ENCODE measurements at places on chromosomes 2 and 18.

DNA sequence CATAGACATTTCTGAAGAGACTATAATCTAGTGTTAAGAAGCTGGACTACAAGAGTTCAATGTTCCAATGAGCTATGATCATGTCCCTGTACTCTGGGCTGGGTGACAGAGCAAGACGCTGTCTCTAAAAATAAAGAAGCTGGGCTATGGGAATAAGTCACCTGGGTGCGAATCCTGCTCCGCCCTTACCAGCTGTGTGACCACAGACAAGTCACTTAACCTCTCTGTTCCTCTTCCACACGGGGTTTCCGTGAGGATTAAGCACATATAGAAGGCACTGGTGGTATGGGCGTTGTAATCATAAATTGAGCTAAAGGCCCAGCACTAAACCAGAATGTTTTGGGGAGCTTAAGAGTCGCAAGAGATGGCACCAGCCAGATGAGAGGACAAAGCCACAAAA, 178.5 kb downstream of the HAUS1 start:
- DNase-seq = no peak

DNA sequence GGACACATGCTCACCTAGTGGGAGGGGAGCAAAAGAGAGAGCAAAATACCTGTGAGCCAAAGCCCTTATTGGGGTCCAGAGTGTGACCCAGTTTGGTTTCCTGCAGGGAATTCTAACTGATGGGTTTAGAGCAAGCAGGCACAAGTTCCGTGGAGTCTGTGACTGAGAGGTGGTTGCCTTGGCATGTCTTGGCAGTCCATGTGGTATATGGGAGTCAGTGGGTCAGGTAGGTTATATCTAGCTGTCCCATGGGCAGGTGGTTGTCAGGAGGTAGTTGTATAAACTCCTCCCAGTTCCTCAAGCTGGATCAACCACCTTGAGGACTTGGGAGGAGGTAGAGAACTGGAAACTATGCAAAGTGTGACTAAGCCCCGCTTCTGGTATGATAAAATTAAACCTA, 452.8 kb upstream of the VWC2L start:
- no peak for DNase-seq

- no peak for DNase-seq
Measured at GRCh38 chr2:84788027-84788426, 92.9 kb downstream of the TRABD2A start.

- no peak for DNase-seq
Measured at GRCh38 chr2:54308186-54308585, 52.2 kb upstream of the TSPYL6 start.

DNA sequence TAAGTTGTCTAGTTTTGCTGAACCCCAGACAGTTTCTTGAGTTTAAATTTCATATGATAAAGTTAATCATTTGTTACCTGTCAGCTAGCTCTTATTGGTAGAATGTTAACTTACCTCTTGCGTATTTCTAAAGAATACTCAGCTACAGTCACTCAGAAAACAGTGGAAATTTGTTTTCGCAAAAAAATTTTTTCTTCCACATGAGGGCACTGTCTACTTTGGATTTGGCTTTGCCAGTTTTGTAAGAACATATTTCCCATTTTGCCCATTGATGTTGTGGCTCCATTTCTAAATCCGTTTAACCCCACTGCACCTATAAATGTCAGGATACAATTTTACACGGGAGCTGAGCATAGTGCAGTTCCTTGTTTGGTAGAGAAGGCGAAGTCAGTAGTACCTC, 19.1 kb upstream of the GCFC2 start:
- DNase-seq = no peak

DNA sequence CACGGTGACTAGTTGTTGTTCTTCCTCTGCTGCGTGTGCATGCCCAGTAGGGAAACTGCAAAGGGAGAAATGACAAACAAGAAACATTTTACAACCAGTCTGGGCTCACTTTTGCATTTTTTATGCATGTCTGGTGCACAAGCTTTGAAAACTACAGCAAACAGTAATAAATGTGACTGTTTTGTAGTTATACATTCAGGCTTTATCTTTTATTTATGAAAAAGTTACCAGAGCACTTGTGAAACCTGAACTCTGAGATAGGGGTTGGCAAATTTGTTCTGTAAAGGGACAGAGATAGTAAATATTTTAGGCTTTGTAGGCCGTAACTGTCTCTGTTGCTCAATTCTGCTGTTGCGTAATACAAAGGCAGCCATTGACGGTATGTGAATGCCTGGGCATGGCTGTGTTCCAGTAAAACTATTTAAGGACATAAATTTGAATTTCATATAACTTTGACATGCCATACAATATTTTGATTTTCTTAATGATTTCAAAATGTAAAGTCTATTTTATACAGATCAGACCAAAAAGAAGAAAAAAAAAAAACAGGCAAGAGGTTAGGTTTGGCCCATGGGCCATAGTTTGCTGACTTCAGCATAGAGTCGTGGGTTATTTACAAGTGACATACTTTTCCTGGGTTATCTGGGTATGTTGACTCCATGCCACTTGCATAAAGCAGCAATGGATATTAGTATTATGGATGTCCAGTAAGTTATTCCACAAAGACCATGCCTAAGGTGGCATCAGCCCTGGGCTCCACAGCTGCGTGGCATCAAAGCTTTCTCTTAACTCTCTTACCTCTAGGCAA, 53.6 kb upstream of the EML6 start:
- DNase-seq = no peak

DNA sequence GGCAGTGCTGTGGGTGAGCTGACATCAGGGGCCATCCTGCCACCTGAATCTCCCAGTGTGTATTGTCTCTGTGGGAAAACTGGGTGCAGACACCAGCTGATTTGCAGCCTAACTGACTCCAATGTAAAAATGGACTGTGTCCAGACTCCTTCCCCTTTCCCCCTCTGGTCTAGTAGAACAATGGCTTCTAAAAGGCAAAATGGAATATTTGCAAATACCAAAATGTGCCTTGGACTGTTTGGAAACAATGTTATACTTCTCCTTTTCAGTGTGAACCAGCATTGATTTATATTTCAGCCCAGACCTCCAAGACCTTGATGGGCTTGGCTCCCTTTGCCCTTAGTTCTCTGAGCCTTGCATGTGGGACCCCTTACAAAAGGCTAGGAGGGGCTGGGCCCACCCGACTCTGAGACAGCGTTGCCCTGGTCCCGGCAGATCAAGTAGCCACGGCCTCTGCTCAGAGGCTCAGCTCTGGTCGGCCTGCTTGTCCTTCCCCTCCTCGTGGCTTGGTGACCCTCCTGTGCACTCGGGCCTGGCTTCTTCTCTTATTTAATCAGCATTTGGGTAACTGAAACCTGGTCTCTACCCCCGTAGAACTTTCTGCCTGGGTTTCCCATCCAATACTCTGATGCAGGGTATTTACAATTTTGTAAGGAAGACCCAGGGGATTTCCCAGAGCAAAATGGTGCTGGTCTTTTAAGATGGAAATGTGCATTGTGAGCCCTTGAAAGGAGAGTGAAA, 18.0 kb upstream of the ACKR3 start:
- DNase-seq = no peak

DNA sequence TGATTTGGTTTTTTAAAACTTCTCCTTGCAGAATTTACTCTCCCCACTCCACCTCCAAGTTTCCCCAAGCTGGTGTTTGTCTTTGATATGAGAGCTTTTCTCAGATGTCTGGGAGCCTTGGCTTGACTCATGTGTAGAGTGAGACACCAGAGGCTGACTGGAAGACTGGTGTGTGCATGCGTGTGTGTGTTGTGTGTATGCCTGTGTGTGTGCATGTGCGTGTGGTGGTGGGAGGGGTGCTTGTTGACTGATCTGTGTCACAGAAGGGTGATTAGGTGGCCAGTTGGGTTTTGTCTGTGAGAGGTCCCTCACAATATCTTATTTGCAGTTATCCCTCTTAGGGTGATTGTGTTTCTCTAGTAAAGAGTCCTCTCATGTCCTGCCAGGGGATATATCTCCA, 50.5 kb upstream of the HPCAL1 start:
- DNase-seq = no peak

DNA sequence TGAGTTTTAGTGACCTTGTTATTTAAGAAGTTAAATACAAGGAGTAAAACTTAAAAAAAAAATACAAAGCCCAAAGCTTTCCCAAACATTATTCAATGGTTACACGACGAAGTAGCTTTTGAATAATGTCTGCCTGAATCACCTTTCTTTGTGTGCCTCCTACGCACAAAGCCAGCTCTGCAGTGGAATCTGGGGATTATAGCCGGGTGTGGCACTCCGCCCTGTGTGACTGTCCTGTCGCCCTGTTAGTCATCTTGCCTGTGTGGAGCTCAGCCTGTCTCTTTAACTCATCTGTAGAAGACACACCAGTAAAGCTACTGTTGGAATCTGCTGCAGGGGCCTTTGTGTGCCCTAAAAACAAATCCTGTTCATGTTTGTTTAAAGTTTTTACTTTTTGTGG, 79.4 kb upstream of the TCF7L1 start:
- DNase-seq = no peak

DNA sequence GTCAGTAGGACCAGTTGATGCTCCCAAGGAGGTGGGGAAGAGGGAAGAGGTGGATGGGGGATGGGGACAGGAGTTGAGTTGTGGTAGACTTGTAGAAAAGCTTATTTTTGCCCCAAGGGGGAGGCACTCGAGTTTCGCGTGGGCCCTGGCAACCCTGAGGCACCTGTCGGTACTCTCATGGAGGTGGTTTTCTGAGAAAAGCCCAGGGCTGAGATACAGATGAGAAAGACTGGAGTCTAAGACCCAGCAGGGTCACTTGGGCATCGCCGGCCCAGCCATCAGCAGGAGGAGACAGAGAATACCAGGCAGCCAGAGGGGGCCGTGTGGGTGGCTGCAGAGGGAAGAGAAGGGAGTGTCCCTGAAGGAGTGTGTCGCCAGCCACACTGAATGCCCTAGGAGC, 57.7 kb upstream of the HPCAL1 start:
- DNase-seq = no peak

GRCh38 chr2:121595012-121595891, 54.0 kb downstream of the CLASP1 start:
- no peak for DNase-seq

DNA sequence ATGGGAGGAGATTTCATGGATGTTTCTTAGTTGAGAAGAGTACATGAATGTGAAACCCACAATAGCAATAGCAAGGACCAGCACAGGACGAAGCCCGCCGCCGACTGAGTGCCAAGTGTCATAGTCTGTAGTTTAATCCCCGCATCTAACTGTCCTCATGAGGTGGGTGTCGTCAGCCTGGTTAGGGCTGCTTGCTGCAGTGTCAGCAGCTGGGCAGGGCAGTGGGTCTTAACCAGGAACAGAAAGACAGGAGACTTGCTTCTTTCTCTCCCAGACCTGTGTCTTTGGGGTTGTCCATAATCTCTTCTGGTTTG, 146.6 kb downstream of the VAPA start:
- DNase-seq = no peak

GRCh38 chr2:205688417-205689200, 6.3 kb downstream of the NRP2 start:
- DNase-seq = no peak

DNA sequence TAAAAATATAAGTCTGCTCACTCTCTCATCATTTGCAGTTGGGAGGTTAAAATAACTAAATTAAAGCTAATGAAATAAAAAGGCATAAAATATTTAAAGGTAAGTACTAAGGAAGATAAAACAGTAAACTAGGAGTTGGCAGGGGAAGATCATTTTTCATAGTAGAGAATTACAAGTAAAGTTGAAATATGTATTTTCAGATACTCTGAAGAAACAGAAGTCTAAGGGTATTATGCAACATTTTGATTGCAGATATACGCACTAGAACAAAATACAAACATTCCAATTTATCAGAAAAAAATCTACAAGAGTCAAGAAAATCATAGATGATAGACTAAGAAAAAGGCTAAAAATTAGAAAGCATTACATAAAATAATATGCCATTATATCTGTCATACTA, 167.6 kb upstream of the CTAGE1 start:
- no peak for DNase-seq

DNA sequence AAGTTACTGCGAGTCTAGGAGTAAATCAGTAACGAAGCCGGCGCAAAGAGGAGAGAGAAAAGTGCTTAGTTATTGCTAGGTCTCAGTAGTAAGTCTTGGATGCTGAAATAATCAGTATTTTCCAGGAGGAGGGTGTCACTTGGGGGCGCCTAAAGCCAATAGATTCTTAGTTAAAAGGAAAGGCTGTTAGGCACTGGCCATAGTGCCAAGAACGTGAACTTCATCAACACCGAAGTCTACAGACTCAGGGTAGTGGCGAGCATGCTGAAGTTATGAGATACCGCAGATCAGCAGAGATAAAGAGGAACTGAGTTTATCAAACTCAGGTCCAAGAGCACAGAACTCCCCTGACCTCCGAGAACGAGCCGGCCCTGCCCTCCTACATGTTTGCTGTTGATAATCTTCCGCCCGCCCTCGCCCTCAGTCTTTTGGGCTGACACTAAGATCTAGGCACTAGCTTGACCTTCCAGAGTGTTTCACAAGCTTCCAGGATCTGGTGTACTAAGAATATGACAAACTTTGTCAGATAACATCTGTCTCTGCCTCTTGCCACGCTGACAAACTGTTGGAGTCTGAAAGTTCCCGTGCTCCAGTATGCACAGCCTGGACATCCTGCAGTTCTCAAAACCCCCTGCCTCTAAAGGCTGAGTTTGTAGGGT, 49.2 kb downstream of the CYB5A start:
- DNase-seq = no peak

DNA sequence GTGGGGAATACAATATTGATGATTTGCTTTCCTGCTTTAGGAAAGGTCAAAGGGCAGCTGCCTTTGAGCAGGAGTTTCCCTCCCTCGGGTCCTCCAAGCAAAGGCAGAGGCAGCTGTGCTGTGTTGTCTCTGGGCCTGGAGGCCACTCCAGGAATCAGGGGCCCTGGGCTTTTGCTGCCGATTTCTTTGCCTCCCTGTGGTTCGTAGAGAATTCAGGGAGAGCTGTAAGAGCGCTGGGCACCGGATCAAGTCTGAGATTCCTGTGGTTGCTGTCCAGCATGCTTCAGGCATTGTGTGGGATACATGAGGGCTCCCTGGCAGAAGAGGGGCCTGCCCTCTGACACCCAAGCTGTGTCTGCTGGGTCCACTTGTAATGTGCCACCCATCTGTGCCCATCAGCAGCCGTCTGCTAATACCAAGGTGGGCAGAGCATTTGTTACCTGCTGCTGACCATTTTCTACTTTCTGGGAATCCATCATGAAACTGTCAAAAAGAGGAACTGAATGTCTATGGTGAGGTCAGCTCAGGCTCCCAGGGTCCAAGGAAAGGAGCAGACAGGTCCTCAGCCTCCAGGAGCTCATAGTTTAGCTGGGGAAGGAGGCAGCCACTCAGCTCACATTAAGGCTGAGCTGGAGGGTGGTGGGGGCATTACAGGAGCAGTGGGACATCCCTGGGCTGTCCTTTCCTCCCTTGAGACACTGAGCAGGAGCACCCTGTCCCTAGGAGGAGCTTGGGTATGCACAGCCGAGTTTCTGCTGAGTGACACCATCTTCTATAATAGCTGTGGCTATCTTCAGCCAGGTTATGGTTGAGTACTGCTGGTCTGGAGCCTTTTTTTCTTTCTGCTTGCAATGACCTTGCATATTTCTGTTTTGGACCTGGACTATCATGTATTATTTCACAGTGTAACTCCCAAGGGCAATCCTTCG, 68.5 kb downstream of the CTIF start:
- DNase-seq = no peak

Data from cerebellar nuclear complex (tissue), 1 donor.